ENCODE measurements at places on chromosomes 3 and 15. TPM values are rescaled to one million over a fixed set of nuclear protein-coding genes. Genes with fewer than 3 reads are reported as not detected.

Gene HYAL3
- total RNA-seq: 2.9 TPM

Gene DNAH12
- 0.29 TPM for total RNA-seq

Gene CASR
- 4.4 TPM for total RNA-seq

Gene SPTBN5
- 4.2 TPM for total RNA-seq

Data from type B pancreatic cell (in vitro differentiated cells).